ENCODE measurements at places on chromosomes 12 and 14.
A peak's percentile ranks its signal among the peaks of the same experiment; 100 is the strongest.

DNA sequence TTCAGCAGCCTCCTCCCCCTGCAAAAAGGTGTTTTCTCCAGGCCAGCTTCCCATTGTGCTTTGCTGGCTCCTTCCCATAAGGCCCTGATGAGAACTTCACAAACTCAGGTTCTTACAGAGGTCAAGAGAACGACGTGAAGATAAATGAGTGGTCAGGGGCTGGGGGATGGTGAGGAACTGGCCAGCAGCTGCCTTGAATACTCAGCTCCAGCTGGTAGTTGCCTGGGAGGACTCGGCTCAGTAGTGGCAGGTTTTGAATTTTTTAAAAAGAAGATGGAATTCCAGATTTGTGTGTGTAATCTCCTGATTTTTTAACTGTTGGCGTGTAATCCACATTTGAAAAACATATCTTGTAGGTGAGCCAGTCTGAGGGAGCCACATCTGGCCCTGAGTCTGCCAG lies 5.9 kb downstream of the DDX55 start:
- no peak for DNase-seq

DNA sequence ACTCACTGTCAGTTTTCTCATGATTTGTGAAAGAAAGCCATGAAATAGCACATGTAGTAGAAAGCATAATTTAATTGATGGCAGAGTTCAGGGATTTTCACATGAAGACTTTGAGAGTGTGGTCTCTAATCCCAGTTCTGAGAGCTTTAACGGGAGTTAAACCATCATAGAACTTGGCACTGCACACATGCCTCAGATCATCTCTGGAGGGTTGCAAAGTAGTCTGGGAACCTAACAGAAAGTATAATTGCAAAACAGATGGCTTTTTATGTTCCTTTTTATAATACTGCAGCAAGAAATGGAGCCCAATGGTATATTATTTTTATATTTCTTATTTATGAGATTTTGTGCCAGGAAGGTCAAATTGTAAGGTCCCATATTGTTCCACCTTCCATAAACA lies 77.9 kb downstream of the BHLHE41 start:
- no peak for DNase-seq

DNA sequence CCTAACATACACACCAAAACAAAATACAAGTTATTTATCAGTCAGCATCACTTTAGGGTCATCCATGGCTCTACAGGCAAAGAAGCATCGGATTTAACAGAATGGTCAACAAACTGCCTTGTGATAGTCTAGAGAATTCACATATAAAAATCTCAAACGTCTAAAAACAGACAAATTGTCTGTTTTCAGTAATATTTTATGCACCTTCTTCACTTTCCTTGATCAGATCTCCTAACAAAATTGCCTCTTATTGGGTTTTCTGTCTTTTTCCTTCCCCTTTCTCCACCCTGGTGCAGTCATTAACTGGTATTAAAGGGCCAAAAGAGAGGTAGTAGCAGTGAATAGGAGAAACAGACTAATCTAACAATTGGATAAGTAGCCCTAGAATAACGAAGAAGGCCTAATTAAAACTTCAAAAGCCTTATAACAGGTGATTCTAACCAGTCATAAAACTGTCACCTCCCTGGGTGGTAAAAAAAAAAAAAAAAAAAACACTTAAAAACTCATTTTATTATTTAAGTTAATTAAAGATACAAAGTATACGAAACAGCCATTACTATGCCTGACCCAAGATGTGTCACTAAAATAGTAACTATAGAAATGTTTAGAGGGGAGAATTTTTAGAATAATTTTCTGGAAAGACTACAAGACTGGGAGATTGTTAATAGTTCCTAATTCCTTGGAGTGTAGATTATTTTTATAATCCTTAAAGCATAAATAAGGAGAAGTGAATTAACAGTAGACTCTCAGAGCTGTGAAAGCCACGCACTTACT lies 1.5 kb downstream of the KIF21A start:
- DNase-seq, result no peak

DNA sequence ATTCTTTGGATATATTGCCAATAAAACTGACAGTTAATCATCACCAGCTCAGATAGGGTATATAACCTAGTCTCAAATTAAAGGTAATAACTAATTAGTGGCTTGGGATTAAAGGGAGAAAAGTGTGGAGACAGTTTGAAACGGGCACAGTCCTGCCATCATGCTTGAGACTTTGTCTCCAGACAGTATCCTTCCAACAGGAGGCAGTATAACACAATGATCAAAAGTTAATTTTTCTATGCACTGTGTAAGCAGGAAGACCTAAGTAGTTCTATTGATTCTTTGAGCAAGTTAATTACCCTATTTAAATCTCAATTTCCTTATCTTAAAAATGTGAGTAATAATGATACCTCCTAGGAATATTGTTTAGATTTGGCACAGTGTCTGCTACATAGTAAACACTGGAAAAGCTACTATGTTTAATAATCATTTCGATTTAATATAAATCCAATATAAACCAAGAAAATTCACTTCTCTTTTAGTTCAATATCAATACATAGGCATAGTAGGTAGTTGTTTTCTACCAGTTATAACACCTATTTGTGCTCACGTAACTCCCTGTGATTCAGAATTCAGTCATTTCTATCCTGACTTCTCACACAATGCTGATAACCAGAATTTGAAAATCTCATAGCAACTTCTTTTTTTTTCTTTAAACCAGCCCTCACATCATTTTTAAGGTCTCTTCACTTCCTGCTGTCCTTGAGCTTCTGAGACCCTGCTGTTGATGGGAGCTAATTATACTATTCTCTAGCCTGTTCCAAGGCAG lies 53.7 kb downstream of the GALNT4 start:
- DNase-seq, result no peak

GRCh38 chr14:104388541-104389325 lies 190.8 kb upstream of the C14orf180 start:
- no peak for DNase-seq

GRCh38 chr14:100484531-100485267 lies 102.5 kb downstream of the BEGAIN start:
- DNase-seq, result no peak

- no peak for DNase-seq
Observed at GRCh38 chr14:69968132-69968531, 88.9 kb downstream of the SMOC1 start.

GRCh38 chr14:103372552-103373304 lies 12.5 kb upstream of the MARK3 start:
- DNase-seq, result peak; percentile 88

DNA sequence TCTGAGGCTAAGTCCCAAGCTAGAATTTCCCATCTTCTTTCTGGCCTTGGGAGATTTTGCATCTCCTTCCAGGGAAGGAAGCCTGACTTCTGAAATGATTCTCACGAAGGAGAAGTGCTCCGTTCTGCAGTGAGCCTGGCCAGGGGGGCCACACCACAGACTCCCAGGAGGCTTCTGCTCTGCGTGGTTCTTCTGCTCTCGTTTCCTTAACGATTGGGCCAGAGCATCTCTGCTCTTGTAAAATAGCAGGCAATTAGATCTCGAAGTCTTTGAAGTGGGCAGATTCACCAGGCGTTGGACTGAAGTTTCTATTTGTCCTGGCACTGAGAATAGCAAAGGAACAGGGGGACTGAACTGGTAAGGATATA lies 6.7 kb upstream of the BATF start:
- no peak for DNase-seq

- no peak for DNase-seq
Observed at GRCh38 chr12:109273354-109273753, 35.7 kb downstream of the FOXN4 start.

GRCh38 chr14:94517248-94517640 lies 8.0 kb upstream of the SERPINA12 start:
- no peak for DNase-seq

DNA sequence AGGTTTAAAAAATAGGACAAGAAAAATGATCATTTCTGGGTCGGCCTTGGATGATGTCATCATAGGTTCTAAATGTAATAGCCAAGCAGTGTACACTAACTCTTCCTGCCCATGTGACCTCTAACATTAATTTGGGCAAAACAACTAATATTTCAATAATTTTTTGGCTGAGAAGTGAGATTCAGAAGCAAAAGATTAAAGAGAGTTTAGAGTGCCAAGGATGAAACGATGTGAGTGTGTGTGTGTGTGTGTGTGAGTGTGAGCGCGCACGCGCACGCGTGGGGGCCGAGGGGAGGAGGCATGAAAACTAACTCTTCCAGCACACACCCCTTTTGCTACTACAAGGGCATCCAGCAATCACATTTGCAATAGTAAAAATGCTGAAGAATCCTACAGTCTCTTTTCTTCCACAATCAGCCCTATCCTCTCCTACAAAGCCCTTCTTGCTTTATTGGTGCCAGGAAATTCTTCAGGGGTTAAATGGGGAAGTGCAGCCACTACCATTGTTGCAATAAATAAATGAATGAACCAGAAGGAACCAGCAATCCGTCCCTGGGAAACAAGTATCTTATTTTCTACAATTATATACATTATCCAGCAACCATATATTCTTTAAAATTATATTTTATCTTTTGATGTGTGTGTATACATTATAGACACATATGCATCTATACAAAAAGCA lies 52.9 kb downstream of the PEBP1 start:
- DNase-seq, result no peak

DNA sequence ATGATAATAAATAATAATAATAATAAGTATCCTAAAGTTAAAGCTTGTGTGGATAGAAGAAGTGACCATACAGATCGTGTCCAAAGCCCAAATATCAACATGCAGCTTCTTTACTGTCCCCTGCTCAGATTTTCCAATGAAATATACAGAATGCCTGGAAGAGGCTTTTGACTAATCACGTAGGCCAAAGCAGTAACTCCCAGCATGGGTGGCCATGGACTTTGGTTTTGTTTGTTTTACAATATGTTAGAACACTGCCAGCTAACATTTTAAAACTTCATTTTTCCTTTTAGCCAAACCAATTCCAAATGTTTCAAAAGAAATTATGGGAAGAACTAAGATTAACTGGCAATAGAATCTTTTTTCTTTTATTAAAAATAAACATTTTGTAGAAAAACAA lies 400.0 kb upstream of the FLRT2 start:
- no peak for DNase-seq

DNA sequence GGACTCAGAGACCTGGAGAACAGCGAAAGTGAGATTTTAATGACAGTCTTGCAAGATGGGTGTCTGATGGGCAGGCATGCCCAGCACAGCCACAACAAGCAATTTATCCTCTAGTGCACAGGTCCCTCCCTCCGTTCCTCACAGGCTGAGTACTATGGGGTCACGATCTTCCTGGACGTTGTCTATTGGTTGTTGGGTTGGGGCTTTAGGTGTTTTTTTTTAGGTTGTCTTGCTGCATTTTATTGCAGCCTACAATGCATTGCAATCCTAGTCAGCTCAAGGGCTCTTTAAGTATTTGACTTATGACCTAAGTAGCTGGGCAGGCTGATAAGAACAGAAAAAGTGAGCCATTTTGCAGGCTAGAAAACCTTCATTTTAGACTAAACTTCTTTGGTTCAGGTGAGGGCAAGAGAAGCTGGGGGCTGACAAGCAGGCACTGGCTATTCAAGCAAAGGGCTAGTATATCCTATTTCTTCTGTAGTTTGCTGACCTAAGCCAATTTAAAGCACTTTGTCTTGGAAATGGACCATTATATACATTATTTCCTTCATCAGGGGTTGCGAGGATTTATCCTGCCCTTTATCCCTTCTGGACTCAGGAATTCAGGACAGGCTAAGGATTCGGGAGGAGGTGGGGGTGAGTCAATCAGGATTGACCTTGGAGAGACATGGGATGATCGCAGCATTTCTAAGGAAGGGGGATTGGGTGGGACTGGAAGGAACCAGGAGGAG lies 6.0 kb downstream of the KRT7 start:
- DNase-seq, result no peak

DNA sequence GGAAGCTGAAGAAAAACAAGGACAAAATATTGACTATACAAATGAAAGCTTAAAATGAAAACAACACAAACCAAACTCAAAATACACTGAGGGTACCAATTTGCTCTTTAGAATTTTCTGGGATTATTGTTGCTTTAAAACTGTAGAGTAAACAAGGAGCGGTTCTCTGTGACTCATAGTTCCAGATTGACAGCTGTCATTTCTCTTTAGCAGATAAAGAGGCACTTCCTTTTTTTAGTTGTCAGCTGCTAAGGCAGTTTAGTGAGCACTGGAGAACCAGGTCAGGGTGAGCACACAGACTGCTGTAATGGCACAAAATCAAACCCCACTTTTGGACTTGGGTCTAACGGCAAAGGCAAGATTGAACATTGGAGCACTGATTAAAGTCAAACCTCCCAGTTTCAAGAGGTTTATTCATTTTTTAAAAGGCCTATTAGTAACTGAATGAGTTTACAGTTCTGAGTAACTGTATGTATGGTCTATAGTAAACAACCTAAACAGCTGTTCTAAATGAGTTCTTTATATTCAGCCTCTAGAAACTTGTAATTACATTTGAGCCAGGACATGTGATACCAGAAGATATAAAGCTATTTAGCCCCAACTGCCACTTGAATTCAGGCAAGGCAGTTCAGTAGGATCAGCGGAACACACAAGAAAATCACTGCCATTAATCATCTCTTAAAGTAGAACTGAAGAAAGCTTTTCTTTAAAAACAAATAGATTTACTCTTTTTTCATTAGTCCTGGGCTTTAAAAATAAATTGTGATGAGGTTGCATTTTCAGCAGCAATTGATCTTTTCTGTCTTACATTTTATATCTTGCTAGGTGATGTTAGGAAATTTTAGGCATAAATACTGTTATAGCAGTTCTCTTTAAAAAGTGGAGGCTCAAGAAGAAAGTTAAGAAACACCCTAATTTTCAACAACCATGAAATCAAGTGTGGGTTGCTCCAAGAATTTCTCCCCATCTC lies 71.7 kb upstream of the PRICKLE1 start:
- DNase-seq, result no peak

DNA sequence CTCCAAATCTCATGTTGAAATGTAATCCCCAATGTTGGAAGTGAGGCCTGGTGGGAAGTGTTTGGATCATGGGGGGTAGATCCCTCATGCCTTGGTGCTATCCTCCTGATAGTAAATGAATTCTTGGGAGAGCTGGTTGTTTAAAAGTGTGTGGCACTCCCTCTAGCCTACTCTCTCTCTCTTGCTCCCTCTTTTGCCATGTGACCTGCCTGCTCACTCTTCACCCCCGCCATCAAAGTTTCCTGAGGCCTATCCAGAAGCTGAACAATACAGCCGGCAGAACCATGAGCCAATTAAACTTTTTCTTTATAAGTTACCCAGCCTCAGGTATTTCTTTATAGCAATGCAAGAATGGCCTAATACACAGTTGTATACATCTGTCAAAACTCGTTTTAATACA lies 62.5 kb downstream of the BCL2L14 start:
- no peak for DNase-seq

DNA sequence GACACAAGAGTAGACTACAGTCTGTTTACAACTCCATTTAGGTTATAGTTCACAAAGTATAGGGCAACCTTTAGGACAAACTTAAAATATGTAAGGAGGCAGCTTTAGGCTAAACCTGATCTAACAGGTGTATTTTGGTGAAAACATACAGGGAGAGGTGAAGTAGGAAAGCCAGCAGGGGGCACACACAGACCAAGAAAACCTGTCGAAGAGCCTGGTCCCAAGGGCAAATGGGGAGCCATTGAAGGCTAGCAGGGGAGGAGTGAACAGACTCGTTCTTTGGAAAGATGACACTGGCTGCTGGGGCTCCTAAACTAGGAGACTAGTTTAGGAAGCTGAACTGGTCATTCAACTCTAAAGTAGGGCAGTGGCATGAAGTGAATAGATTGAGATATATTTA lies 138.8 kb upstream of the WSCD2 start:
- no peak for DNase-seq

All from epithelial cell of prostate (primary cell).